ENCODE measurements at places on chromosomes 2 and 18.
A peak's percentile ranks its signal among the peaks of the same experiment; 100 is the strongest.

DNA sequence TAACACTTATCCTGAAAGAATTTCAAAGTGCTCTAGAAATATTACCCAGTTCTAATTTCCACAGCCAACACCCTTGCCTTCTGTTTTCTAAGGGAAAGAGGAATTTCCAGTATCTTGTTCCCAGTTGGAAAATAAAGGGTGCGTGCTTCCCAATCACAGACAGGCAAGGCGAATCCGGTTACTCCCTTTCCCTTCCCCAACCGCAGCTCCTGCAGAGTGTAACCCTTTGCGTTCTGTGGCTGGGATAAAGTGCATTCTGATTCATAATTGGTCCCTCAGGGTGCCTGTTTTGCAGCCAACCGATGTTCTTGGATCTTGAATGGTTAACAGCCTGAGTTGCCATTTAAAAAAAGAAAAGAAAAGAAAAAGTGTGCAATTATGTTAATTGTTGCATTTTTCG, 40.6 kb upstream of the PGAP1 start:
- DNase-seq: no peak

DNA sequence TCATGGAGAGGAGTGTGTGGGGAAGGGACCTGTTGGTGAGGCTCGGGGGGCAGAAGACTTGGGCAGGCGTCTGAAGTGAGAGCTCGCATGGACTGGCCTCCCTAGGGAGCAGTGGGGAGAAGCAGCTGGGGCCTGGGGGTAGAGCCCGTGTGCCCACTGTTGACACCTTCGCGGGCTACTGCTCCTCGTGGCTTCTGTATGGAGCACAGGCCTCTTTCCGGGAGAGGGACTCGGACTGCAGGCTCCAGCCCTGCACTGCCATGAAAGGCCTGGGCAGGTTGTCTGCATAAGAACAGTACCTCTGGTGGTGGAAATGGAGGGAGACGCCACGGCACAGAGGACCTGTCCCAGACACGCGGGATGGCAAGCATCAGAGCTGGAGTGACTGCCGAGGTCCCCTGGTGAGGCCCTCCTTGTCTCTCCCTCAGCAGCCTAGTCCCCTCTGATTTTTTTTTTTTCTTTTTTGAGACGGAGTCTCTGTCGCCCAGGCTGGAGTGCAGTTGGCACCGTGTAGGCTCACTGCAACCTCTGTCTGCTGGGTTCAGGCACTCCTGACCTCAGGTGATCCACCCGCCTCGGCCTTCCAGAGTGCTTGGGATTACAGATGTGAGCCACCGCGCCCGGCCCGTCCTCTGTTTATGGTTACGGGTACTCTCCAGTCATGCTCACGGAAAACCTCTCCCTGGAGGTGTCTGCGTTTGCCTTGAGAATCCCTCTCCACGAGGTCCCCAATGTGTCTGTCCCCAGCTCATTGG, 44.7 kb upstream of the PTMA start:
- no peak for DNase-seq

DNA sequence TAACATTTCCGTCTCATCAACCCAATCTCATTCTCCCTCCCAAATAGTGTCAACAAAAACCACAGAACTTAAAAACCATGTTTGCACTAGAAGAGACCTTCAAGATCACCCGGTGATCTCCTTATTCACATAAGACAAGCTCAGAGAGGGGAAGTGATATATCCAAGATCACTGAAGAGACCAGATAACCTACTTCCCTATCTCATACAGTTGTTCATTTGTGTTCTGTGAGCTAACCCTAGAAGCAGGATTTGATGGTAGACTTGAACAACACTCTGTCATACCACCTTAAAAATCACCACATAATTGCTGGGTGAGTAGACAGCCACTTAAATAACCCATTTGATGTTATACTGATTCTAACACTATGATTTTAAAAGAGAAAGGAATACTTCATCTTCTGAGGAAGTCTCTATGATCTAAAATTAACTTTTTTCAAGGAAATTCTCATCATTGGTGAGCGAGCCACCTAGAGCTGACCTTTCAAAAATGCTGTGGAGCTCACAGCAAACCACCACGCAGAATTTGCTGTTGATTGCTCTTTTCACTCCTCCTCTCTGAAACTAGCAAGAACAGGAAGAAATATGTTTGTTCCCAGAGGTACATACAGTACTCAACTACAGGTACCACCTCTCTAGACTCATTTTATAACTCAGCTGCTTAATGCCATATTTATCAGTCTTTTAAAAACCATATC, 15.1 kb downstream of the AAK1 start:
- DNase-seq: no peak

DNA sequence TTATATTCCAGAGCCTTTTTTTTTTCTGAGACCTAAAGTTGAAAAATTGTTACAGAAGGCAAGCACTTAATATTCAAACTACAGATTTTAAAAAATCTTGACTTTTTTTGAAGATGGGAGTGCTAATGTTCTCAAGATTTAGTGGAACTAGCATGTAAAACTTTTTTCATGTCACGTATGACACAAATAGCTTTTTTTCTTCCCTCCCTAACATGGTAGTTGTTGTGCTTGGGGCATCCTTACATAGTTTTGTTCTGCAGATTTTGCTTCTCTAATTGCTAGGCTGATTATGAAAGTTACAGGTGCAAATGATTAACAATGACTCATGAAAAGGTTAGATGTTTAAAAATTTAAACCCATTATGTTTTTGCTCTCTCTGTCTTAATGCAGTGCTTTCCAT, 3.0 kb downstream of the EML6 start:
- DNase-seq: no peak

DNA sequence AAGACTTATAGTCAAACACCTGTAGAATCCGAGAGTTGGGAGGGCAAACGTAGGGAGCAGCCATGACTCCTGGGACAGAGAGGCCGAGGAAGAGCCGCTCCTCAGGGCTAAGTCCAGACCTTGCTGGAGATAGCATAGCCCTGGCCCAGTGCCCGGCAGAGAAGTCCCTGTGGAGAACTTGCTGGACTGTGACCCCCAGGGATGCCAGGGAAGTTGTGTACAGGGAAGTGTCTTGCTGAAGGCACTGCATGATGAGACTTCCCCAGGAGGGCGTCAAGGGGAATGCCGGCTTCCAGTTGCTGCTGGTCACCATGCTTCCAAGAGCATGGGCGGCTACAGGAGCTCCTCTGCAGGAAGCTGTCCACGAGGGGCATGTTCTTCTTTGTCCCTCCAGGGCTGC, 8.6 kb upstream of the CNDP1 start:
- DNase-seq: no peak

DNA sequence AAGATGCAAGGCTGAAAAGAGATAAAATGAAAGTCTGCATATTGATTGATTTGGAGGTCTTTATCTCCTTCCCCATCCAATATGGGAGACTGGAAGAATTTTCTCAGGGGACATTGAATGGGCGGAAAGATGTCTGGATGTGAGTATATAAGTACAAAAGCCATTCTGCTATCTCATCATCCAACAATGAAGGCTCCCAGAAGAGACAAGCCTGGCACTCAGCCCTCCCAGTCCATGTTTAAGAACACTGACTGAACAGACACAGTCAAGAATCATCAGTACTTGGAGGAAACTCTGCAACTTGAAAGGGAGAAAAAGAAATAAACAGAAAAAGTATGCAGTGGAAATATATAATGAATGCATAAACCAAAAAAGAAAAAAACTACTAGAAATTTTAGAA, 80.9 kb downstream of the PTRHD1 start:
- no peak for DNase-seq

GRCh38 chr2:1642066-1642861, 102.1 kb downstream of the PXDN start:
- no peak for DNase-seq

- DNase-seq: peak; percentile 68
Measured at GRCh38 chr2:30232801-30233130, 1.4 kb downstream of the LBH start.

DNA sequence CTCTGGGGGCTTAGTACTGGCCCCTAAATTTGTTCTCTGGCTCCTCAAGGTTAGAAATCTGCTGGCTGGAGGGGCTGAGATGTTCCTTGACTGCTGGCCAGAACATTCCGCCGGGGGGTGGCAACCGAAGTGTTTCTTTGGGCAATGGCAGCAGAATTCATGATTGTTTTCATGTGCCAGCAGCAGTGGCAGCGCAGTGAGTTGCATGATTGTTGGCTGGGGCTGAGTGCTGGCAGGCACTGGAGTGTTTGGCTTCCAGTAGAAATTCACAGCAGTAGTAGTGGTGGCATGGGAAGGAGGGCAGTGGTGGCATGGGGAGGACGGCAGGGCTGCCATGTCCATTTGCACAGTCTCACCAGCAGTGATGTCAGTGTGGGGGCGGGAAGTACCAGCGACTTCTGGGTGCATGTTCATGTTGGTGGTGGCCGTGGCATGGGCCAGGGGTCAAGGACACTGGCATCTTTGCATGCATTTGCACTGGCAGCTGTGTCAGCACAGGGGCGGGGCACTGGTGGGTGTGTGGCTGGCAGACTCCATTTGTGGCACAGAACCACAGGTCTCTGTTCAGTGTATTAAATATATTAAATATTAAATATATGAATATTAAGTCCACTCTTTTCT, 130.6 kb upstream of the CDH7 start:
- no peak for DNase-seq

DNA sequence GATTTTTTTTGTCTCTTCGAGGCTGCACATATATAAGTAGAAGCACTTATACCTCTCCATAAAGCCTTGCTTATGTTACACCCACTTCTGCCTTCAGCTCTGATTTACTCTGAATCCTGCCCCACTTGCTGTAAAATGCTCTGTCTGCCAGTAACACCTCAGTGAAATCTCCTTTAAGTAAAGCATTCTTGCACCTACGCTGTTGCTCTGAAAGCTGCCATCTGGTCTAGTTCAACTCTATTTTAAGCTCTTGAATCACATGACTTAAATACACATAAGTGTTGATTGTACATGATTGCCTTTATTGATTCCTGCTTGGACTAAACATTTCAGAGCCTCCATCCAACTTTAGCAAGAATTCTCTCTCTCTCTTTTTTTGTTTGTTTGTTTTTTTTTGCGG, 609.0 kb upstream of the CELF4 start:
- no peak for DNase-seq

DNA sequence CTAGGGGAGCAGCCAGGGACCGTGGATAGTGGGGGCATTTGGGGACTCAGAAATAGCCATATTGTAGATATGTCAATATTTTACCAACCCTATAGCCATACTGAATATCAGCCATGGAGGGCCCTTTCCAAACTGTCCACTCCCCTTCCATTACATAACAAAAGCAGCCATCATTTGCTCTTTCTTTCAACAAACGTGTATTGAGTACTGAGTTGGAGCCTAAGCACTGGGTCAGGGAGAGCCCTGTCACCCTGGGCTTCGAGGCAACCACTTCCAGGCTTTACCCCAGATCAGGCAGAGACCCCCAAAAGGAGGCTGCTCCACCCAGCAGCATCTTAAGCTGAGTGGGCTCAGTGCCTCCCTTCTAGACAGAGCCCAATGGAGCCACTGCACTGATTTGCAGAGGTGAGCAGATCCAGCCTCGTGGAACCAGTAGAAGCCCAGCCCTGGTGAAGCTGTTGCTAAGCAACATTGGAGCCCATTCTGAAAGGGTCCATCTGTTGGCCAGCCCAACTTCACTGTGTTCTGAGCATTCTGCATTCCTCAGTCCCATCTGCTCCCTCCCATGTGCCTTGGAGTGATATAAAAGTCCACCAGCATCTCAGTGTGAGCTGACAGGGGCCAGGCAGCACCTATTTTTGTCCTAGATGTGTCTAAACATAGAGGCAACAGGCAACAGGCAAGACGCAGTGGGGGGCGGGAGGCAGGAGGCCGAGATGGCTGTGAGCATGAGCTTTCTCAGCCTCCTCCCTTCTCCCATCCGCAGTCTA, 112.1 kb downstream of the PLB1 start:
- no peak for DNase-seq

DNA sequence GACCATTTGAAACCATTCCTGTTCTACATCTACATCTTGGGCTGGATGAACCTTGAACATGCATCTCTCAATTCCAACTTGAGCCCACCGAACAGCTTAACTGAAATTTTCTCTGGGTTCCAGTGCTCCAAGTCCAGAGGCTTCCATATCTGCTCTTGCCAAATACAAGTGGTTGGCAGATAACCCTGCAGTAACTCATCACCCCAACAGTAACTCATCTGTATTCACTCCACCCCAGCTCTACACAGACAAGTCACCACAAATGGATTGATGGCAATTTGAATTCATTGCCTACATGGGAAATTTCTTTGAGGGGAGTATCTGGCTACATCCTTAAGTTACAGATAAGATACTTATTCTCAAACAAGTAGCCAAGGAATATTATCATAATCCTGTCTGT, 502.4 kb upstream of the TNP1 start:
- DNase-seq: no peak

DNA sequence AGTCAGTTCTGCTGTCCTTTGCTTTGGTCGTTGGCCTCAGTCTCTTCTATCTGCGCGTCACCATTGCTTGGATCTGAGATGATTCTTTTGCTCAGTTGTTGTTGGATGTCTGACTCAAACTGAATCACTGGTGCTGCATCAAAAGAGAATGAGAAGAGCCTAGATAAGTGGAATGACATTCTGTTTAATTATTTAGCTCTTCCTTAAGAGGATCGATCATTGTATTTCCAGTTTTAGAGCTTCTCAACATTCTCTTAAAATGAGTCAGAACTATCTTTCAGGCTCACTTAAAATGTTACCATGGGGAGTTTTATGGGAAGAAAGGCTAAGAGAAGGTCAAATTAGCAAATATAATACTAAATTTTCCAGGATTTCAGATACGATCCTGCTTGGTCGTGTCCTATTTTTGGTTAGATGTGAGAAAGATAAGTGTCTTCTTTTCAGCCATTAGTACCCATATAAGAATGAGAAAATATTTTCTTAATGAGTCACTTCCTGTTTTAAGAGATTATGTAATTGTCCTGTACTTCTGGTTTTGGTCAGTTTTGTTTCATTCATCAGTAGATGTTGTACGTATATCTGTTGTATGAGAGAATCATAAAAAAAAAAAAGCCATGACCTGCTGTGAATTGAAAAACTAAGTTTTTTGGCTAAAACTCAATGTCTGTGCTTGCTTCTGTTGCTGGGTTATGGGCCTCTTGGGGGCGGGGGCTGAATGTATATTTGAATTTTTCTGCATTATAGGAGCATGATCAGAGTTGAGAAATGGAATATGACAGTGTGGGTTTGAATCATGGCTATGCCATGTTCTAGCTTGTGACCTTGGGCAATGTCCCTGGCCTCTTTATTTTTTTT, 31.6 kb upstream of the CASP10 start:
- no peak for DNase-seq

Measured in activated CD8-positive, alpha-beta T cell treated with anti-CD3 and anti-CD28 coated beads, Interleukin-2, amount 10 ng/mL, durations not matched to agents 7 days and 5 days (primary cell).